ENCODE measurements at places on chromosomes 13 and 19. TPM values are rescaled to one million over a fixed set of nuclear protein-coding genes. Genes with fewer than 3 reads are reported as not detected.

Gene NCAN
- total RNA-seq: not detected

Gene CERS1
- total RNA-seq: not detected

Gene SKA3
- 34.7 TPM for total RNA-seq

Gene NLRP12
- not detected for total RNA-seq

Gene CGB3
- total RNA-seq: not detected

Gene UBE2L5
- total RNA-seq: 0.20 TPM

Gene SLC46A3
- 9.6 TPM for total RNA-seq

Gene TJP3
- total RNA-seq: 1.4 TPM

Gene GRIN2D
- total RNA-seq: 0.18 TPM

Gene SLAIN1
- 31.0 TPM for total RNA-seq

Gene FFAR2
- total RNA-seq: not detected

- no peak for DNase-seq
- no peaks in the 10 kb centered on the region for H3K27me3 ChIP-seq
- H3K27ac ChIP-seq: no peak overlapping the region
- peaks cover 29% of the 10 kb centered on the region for H3K4me1 ChIP-seq
Observed at GRCh38 chr13:110722971-110723370, 9.5 kb downstream of the ING1 start.

DNA sequence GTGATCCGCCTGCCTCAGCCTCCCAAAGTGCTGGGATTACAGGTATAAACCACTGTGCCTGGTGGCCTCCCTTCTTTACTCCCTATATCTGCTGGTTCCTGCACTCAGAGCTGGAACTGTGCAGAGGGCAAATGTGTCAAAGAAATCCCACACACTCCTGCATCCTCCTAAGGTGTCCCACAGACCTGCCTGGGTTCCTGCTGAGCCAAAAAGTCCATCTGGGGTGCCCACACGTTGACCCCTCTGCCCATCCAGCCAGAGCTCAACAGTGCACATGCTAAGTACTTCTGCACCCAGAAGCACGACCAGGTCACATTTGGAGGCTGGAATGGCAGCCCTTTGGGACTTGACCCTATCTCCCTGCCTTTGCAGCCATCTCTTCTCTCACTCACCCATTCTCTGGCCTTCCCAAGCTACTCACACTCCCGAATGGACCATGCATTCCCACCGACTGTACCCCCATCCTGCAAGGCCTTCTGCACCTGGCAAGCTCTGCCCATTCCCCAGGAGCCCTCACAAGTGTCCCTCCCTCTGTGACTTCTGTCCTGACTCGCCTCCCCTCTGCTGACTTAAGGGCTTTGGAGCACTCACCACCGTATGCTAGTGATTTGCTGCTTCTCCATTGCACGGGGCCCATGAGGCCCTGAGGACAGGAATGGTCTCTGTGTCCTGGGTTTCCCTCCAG is 152.1 kb downstream of the KCTD15 start:
- H3K36me3 ChIP-seq: no peaks in the 10 kb centered on the region
- no peaks in the 10 kb centered on the region for H3K27me3 ChIP-seq
- no peak overlapping the region for H3K27ac ChIP-seq
- no peak for DNase-seq

DNA sequence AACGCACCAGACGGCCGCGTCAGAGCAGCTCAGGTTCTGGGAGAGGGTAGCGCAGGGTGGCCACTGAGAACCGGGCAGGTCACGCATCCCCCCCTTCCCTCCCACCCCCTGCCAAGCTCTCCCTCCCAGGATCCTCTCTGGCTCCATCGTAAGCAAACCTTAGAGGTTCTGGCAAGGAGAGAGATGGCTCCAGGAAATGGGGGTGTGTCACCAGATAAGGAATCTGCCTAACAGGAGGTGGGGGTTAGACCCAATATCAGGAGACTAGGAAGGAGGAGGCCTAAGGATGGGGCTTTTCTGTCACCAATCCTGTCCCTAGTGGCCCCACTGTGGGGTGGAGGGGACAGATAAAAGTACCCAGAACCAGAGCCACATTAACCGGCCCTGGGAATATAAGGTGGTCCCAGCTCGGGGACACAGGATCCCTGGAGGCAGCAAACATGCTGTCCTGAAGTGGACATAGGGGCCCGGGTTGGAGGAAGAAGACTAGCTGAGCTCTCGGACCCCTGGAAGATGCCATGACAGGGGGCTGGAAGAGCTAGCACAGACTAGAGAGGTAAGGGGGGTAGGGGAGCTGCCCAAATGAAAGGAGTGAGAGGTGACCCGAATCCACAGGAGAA is 1.9 kb downstream of the PPP1R12C start:
- no peak for DNase-seq
- H3K4me1 ChIP-seq: peaks cover 46% of the 10 kb centered on the region
- peaks cover 13% of the 10 kb centered on the region for H3K36me3 ChIP-seq

GRCh38 chr13:81133066-81133465 is 792.1 kb upstream of the SPRY2 start:
- no peak overlapping the region for H3K27ac ChIP-seq
- H3K36me3 ChIP-seq: no peaks in the 10 kb centered on the region
- no peaks in the 10 kb centered on the region for H3K27me3 ChIP-seq
- DNase-seq: no peak
- H3K4me3 ChIP-seq: no peak overlapping the region

- H3K27ac ChIP-seq: no peak overlapping the region
- H3K36me3 ChIP-seq: no peaks in the 10 kb centered on the region
- DNase-seq: no peak
- no peak overlapping the region for H3K4me3 ChIP-seq
- H3K27me3 ChIP-seq: no peaks in the 10 kb centered on the region
- no peaks in the 10 kb centered on the region for H3K4me1 ChIP-seq
Observed at GRCh38 chr13:107144432-107144831, 576.5 kb upstream of the ARGLU1 start.

- H3K27ac ChIP-seq: no peak overlapping the region
- DNase-seq: no peak
- peaks cover 70% of the 10 kb centered on the region for H3K36me3 ChIP-seq
Observed at GRCh38 chr13:77016251-77016812, 10.6 kb downstream of the FBXL3 start.

- no peaks in the 10 kb centered on the region for H3K36me3 ChIP-seq
- no peak overlapping the region for H3K27ac ChIP-seq
- no peaks in the 10 kb centered on the region for H3K27me3 ChIP-seq
- no peak overlapping the region for H3K4me3 ChIP-seq
- no peak for DNase-seq
- H3K4me1 ChIP-seq: no peaks in the 10 kb centered on the region
Observed at GRCh38 chr13:82634946-82635345, 1247.3 kb downstream of the SLITRK1 start.

DNA sequence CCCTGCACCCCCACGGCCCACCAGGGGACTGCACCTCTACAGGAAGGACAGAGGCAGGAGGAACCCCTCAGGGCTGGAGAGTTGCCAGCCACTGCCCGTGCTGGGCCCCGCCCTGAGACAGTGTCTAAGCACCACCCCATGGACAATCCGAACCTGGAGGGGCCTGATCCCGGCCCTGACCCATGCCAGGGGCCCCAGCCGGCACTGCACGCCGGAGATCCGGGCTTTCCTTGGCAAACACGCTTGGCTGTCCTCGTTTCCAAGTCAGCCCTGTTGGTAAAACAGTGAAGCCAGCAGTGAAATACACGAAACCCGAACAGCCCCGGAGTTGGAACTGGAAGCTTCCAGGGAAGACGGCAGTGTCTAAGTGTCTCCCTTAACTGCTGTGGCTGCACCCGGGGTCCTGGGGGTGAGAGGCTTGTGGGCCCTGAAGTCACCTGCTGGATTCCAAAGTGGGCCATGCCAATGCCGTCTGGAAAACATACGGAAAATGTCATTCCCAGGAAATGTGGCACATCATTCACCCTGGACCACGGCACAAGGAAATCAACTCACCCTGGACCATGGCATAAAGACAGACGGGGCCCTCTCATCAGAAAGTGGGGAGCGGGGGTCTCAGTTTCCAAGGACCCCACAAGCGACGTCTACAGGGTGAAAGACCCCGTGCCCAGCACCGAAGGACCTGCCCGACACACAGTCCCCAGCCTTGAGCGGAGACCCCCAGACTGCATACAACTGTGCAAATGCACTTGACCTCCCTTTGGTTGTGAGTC is 30.9 kb downstream of the RASA3 start:
- H3K27ac ChIP-seq: no peak overlapping the region
- no peak for DNase-seq
- no peak overlapping the region for H3K4me3 ChIP-seq
- peaks cover 53% of the 10 kb centered on the region for H3K36me3 ChIP-seq

DNA sequence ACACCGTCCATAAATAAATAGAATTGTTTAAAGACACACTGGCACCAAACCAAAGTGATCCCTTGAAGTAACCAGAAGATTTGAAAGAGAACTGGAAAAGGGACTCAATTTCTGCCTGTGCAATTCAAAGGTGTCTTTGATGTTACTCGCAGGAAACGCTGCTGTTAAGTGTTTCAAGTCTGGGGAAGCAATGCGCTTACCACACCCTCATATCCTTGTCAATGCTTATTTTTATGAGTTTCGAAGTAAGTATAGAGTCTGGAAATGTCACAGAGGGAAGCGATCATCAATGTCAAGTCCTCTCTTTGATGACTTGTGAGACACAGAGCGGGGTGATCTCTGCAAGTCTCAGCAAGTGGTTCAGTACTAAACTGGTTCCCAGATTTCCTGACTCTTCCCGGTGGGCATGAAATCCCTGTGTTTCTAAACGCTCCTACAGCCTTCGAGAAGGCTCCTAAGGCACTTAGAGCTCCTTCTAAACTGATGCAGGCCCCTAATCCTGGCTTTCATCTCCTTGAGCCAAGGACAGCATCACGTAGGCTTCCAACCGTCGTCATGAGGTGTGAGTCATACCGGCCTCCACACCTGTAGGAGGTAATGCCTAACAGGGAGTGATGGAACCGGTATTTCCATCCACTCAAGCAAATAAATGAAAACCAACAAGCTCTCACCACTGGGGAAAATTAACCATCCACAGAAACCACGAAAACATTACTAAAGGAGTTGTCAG is 22.8 kb downstream of the SYDE1 start:
- H3K27ac ChIP-seq: no peak overlapping the region
- no peak overlapping the region for H3K4me3 ChIP-seq
- no peak for DNase-seq

- no peak overlapping the region for H3K27ac ChIP-seq
- peaks cover 19% of the 10 kb centered on the region for H3K36me3 ChIP-seq
- H3K4me3 ChIP-seq: no peak overlapping the region
- H3K27me3 ChIP-seq: no peaks in the 10 kb centered on the region
Observed at GRCh38 chr19:50486823-50487515, 10.3 kb upstream of the GARIN5A start.

GRCh38 chr19:43651758-43652545 is 12.3 kb upstream of the CADM4 start:
- no peaks in the 10 kb centered on the region for H3K27me3 ChIP-seq
- H3K36me3 ChIP-seq: peaks cover 54% of the 10 kb centered on the region
- peaks cover 4% of the 10 kb centered on the region for H3K4me1 ChIP-seq
- H3K27ac ChIP-seq: no peak overlapping the region

- H3K4me3 ChIP-seq: no peak overlapping the region
- no peaks in the 10 kb centered on the region for H3K36me3 ChIP-seq
- H3K4me1 ChIP-seq: no peaks in the 10 kb centered on the region
Observed at GRCh38 chr13:42651936-42652641, 78.1 kb downstream of the TNFSF11 start.

DNA sequence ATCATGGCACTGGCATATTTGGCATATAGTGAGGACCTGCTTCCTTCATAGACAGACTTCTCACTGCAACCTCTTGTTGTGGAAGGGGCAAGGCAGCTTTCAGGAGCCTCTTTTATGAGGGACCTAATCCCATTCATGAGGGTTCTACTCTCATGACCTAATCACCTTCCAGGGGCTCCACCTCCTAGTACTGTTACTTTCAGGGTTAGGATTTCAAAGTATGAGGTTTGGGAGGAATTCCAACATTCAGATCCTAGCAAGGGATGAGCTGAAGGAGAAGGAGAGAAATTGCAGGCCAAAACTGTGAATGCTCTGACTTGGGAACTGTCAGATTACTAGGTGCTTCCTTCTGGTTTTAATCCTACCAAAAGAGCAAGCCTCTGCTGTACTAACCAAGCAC is 87.8 kb downstream of the LMO7 start:
- DNase-seq: no peak
- H3K4me1 ChIP-seq: no peaks in the 10 kb centered on the region
- H3K27me3 ChIP-seq: no peaks in the 10 kb centered on the region

- no peak overlapping the region for H3K27ac ChIP-seq
- no peaks in the 10 kb centered on the region for H3K4me1 ChIP-seq
- H3K27me3 ChIP-seq: no peaks in the 10 kb centered on the region
- H3K4me3 ChIP-seq: no peak overlapping the region
- H3K36me3 ChIP-seq: peaks cover 52% of the 10 kb centered on the region
- DNase-seq: no peak
Observed at GRCh38 chr19:15243236-15243957, 11.1 kb upstream of the EPHX3 start.

DNA sequence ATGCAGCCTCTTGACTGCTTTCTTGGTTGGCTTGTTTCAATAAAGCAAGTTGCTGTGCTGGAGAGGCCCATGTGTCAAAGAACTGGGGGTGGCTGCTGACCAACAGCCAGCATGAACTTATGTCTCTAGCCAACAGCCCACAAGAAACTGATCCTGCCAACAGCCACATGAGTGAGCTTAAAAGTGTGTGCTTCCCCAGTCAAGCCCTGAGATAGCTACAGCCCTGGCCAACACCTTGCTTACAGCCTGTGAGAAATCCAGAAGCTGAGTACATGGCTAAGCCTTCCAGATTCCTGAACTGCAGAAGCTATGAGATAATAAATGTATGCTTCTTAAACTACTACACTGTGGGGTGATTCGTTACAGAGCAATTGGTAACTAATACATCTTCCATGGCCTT is 38.9 kb upstream of the IPO5 start:
- H3K36me3 ChIP-seq: no peaks in the 10 kb centered on the region
- no peaks in the 10 kb centered on the region for H3K4me1 ChIP-seq
- DNase-seq: no peak

DNA sequence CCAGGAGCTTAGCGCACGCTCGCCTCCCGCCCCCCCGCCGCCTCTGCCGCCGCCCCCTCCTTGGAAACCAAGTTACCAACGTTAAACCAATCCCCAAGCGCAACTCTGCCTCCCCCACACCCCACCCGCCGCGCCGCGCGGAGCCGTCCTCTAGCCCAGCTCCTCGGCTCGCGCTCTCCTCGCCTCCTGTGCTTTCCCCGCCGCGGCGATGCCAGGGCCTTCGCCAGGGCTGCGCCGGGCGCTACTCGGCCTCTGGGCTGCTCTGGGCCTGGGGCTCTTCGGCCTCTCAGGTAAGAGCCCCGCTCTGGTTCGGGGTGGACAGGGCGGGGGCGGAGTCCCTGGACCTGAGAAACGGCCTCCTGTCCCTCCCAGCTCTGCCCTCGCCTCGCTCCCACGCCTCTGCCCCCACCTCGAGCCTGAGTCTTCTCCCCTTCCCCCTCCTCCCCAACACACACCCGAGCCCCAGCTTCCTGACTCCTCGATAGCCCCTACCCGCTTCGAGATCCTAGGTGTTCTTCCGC is at the start of gene ICAM5:
TSS of gene ICAM5 (plus strand) at position 117 of the 521 bp plus-strand sequence. CDS start at position 209, 92 bp downstream.
- peaks cover 86% of the 10 kb centered on the region for H3K4me1 ChIP-seq
- peak; percentile 26 for DNase-seq
- peaks cover 27% of the 10 kb centered on the region for H3K36me3 ChIP-seq
- peaks cover 72% of the 10 kb centered on the region for H3K27me3 ChIP-seq

GRCh38 chr19:53810187-53810546 is 13.9 kb downstream of the NLRP12 start:
- no peaks in the 10 kb centered on the region for H3K27me3 ChIP-seq
- H3K4me3 ChIP-seq: no peak overlapping the region
- no peaks in the 10 kb centered on the region for H3K4me1 ChIP-seq
- H3K36me3 ChIP-seq: no peaks in the 10 kb centered on the region
- no peak for DNase-seq

GRCh38 chr13:98927951-98928927 is 49.6 kb downstream of the DOCK9 start:
- no peak overlapping the region for H3K27ac ChIP-seq
- peaks cover 25% of the 10 kb centered on the region for H3K36me3 ChIP-seq
- DNase-seq: no peak
- no peaks in the 10 kb centered on the region for H3K27me3 ChIP-seq
- H3K4me1 ChIP-seq: no peaks in the 10 kb centered on the region

Data from activated CD4-positive, alpha-beta memory T cell treated with anti-CD3 and anti-CD28 coated beads, Interleukin-2, amount 10 ng/mL, durations not matched to agents 7 days and 5 days (primary cell).